ENCODE measurements at places on chromosomes 3 and 15.

- DNase-seq, result no peak
Observed at GRCh38 chr3:196789885-196790359, 50.3 kb downstream of the PAK2 start.

DNA sequence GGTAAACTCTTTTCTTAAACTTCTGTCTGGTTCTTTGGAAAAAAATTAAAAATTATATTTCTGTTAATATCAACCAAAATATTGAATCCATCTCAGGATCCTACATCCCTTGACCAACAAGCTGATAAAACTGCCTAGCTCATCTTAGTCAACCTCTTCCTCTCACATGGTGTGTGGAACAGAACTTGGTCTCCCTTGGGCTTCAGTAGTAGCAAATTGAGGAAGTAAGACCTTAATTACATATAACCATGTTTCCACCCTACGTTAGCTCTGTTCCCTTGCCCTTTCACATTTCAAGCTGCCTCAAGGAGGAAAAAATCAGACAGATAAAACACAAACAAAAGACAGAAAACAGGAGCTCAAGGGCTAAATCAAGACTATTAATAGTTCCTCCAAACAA lies 116.4 kb downstream of the GREM1 start:
- DNase-seq, result no peak

DNA sequence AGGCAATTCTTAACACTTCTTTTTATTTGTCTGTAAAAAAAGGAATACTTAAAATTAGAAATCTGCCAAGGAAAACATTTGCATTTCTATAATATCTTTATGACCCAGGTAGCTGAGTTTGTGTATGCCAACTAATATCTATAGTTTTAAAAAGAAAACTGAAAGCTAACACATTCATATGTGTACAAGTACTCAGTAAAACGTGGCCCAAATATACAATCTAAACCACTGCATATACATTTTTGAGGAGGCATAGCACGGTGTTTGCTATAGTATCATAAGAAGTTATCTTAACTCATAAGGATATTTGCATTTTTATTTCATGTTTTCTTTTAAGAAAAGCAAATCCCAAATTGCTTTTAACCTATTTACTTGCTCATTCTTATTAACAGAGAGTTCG lies 172.7 kb downstream of the ZBTB20 start:
- DNase-seq, result no peak

- no peak for DNase-seq
Observed at GRCh38 chr15:72098040-72098439, 19.9 kb downstream of the MYO9A start.

GRCh38 chr15:97236140-97236539 lies 724.4 kb upstream of the ARRDC4 start:
- DNase-seq, result no peak

DNA sequence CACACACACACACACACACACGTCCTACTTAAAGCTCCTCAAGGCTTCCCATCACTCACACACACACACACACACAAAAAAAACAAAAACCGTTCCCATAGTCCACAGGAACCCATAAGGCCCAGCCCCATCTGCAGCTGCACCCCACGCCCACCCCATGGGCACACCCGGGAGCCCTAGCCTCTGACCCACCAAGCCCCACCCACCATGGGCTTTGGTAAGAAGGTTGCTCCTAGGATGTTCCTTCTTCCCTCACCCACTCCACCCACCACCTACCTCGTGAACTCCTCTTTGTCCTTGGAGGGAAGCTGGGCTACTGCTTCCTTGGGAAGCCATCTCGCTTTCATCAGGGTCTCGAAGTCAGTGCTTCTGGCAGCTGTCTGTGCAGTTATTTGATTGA lies 115.1 kb downstream of the TPRA1 start:
- DNase-seq, result no peak

- DNase-seq, result no peak
Observed at GRCh38 chr3:72995337-72995736, 1.3 kb upstream of the PPP4R2 start.

DNA sequence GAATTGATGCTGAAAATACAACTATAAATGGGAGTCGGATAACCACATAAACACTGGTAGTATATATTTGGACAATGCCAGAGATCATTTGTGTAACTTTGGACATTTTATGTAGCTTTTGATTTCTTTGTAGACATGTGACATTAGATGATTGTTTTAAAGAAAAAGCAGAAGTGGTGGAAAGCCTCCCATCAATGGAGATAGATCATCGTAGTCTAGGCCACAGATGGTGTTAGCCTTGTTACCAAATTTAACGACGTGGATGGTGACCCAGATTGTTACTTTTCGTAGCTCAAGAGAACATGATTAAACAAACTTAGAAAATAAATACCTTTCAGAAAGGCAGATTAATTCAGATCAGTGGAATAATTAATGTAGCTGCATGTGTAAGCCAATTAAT lies 8.8 kb downstream of the CACNA1D start:
- no peak for DNase-seq

GRCh38 chr3:180870008-180870699 lies 42.3 kb upstream of the FXR1 start:
- DNase-seq, result no peak

DNA sequence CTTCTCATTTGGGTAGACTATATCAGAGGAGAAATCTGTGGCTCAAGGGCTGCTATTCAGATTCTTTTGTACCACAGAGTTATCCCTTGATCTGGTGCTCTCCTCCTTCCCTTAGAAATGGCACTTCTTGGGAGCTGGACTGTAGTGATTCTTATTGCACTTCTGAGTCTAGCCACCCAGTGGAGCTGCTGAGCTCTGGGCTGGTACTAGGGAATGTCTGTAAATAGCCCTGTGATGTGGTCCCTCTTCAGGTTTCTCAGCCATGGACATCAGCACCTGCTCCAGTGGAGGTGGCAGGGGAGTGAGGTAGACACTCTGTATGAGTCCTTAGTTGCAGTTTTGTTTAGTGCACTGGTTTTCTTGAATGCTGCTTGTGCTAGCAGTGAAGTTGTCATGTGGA lies 1292.6 kb downstream of the SI start:
- DNase-seq, result no peak

GRCh38 chr3:134929976-134930375 lies 134.9 kb downstream of the EPHB1 start:
- no peak for DNase-seq

- no peak for DNase-seq
Observed at GRCh38 chr15:46646490-46646889, 1011.7 kb downstream of the SQOR start.

DNA sequence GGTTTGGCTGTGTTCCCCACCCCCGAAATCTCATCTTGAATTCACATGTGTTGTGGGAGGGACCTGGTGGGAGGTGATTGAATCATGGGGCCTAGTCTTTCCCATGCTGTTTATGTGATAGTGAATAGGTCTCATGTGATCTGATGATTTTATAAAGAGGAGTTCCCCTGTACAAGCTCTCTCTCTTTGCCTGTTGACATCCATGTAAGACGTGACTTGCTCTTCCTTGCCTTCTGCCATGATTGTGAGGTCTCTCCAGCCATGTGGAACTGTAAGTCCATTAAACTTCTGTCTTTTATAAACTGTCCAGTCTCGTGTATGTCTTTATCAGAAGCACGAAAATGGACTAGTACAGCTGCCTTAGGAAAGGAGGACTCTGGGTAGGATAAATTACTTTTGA lies 976.7 kb downstream of the MCTP2 start:
- no peak for DNase-seq

GRCh38 chr3:78871048-78871447 lies 896.8 kb downstream of the ROBO1 start:
- peak; percentile 46 for DNase-seq

GRCh38 chr3:171226794-171227193 lies 200.3 kb upstream of the SLC2A2 start:
- no peak for DNase-seq

- DNase-seq, result peak; percentile 61
Observed at GRCh38 chr15:44712346-44713005, 1.2 kb downstream of the B2M start.

- no peak for DNase-seq
Observed at GRCh38 chr15:61521953-61522352, 292.9 kb upstream of the RORA start.

DNA sequence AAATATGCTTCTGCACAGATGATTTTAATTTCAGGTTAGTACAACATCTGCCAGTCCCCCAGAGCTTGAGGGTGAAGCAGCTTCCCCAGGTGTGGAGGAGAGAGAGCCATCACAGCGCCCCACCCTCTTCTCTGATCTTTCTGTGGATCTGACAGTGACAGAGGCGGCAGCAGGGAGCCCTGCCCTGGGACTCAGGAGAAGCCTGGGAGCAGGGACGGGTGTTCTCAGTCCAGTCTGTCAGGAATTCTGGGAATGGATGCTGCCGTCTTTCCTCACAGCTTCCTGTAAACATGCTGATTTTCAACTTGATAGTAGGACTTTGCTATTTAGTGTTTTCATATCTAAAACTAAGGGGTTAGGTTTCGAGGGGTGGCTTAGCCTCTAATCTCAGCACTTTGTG lies 11.4 kb upstream of the RAB8B start:
- DNase-seq, result no peak

GRCh38 chr15:96187341-96188305 lies 142.9 kb upstream of the NR2F2 start:
- no peak for DNase-seq

- no peak for DNase-seq
Observed at GRCh38 chr3:142596726-142597088, 514 bp downstream of the PLS1 start.

DNA sequence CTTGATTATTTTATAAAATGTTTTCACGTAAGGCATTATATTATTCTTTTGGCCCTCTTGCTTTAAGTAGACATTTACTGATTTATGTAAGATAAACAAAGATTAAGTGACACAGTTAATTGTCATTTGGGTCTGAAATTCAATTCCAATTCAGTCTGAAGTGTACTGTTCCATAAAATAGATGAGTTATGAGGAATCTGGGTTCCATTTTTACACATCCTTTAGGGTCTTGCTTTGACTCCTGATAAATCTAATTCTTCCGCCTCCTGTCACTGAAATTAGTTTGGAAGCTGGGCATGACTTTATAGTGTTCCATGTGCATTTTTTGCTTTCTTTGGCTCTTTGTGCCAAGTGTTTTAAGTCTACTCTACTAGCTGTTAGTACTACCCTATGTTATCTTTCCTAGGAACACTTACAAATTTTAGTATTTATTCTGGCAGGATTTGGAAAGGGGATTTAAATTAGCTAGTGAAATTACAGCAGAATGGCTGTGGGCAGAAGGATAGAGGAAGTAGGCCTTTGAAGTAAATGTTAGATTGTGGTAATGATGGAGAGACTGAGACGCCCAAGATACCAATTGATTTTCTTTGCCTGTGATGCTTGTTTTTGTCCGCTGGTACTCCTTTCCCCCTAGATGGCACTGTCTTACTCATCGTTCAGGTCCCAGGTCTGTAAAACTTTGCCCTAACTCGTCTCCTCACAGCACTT lies 14.3 kb downstream of the ARL8B start:
- peak; percentile 35 for DNase-seq

- DNase-seq, result no peak
Observed at GRCh38 chr3:45779746-45780735, 16.3 kb downstream of the SLC6A20 start.

- no peak for DNase-seq
Observed at GRCh38 chr15:58707397-58707796, 42.1 kb downstream of the ADAM10 start.

- DNase-seq, result no peak
Observed at GRCh38 chr3:105448338-105448982, 81.8 kb downstream of the ALCAM start.

- DNase-seq, result no peak
Observed at GRCh38 chr15:68812069-68812468, 8.6 kb downstream of the ANP32A start.

DNA sequence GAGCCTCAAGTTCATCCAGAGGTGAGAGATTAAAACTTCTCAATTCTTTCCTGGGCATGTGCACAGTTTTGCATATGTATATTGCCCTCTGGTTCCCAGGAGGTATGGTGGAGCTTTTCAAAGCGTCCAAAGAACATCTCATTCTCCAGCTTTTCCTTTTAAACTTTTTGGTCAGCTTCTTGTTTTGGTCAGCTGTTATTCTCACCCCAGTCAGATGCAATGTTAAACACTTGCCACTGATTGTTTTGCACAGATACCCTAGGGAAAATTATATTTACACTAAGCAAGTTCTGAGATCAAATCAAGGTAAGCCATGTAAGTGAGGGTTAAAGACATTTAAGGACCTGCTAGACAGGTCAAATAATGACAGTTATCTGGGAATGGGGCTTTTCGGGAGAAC lies 261.3 kb downstream of the EDEM1 start:
- DNase-seq, result no peak

DNA sequence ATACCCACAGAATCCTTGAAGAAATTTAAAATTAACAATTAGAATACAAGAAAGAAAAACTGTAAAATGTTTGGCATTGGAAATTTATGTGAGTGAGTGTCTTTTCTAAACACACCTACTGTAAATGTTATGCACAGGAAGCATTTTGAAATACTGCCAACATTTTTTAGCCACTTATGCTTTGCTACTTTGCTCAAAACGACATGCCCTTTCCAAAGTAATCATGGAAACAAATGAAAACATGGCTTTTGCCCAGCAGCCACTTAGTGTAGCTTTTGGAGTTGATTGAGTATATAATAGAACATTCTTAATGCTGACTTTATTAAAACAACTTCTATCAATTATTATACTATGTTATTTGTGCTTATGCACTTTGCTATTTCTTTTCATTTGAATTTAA lies 823.0 kb downstream of the CADM2 start:
- DNase-seq, result no peak

GRCh38 chr15:67907184-67907723 lies 67.4 kb upstream of the RNU6-1 start:
- DNase-seq, result no peak

DNA sequence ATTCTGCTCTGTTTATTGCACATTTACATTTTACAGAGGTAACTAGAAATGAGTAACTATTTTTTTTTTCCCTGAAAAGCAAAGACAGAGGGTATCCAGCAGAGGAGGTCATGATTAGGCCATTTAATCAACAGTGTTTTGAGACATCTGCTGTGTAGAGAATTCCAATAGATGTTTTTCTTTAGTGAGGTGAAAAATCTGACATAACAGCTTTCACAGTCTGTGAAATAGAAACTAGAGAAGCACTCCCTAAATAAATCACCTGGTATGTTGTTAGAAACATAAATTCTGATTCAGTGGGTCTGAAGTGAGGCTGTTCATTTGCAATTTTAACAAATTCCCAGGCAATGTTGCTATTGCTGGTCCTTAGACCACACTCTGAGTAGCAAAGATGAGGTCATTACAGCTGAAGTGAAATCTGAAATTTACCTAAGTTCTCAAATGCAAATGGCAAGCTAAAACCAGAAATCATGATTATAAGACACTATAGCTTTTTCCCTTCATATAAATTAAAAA lies 329.2 kb upstream of the LRRC3B start:
- DNase-seq, result no peak

- DNase-seq, result no peak
Observed at GRCh38 chr3:132378846-132379245, 38.5 kb upstream of the DNAJC13 start.

- DNase-seq, result no peak
Observed at GRCh38 chr3:140145528-140145927, 210.5 kb downstream of the CLSTN2 start.

- no peak for DNase-seq
Observed at GRCh38 chr3:185912929-185913901, 24.6 kb downstream of the TRA2B start.

- DNase-seq, result no peak
Observed at GRCh38 chr3:64460877-64461276, 226.9 kb downstream of the ADAMTS9 start.

Measured in kidney glomerular epithelial cell (primary cell).